ENCODE measurements at places on chromosomes 5 and 9.

DNA sequence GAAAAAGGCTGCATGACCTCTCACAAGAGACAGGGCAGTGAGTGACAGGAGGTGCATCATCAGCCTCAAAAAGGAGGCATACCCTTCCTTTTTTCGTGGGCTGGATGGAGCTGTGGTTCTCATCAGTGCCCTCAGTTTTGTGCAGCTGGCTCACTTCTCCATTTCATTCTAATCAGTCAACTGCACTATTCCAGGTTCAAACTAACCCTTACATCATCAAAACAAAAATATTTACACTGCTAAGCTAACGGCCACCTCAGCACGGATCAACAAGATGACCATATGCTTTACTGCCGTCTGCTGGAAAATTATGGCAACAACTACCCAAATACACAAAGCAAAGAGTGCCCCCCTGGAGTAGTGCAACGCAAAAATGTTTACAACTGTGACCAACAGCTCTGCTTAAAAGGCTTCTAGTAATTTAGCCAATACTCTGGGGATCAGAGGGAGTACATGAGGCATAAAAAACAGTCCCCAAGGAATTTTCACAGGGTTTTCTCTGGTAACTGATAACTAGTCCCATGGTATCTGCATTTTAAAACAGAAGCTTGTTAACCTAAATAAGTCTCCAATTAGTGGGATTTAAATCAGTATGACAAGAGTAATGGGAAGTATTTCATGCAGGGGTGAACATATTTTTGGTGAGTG lies 10.8 kb downstream of the KCNV2 start:
- DNase-seq = no peak

DNA sequence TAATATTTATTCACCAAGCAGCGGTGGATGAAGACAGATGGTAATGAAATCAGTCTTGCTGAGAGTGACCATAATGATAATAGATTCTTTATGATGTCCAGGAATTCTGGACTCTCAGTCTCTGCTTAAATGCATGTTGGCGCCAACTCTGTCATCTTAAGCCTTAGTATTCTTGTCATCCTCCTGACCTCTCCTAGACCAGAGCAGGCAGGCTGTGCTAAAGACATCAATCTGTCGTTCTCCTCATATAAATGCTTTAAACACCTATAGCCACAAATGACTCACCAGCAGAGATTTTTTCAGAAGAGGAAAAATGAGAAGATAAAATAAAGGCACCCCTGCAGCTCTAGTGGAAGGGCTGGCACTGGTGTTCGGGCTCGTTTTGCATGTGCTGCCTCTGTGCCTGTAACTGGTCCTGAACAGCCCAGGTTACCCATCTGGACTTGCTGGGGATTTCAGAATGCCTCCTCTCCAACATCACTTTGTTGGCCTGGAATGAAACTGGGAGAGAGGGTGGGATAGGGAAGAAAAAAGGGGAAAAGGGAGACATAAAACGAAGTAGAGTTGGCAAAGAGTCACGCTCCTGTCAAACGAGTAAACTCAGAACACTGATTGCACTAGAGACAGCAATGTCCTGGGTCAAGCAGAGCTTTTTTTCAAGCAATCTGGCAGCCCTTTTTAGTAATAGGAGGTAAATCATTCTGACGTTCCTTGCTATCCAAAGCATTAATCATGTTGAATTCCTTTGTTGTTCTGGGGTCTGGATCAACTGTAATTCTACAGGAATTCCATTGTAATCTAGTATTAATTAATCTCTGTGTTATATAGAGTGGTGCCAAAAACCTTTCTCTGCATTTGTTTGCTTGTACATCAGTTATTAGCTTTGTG lies 195.5 kb upstream of the CLINT1 start:
- DNase-seq = no peak

DNA sequence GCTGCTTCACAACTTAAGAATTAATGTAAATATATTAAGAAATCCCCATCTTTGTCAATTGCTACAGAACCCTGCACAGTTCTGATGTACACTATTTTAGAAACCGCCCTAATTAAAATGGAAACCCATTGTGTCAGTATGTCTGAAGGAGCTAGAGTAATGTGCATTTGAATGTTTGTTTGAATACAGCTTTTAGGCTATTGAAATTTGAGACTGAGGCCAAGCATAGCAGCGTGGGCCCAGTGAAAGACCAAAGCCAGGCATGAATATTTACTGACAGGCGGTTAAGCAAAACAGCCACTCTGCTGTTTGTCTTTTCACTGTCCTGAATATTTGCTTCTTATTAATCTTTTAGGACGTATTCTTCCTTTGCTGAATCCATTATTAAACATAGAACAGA lies 252.3 kb downstream of the IZUMO3 start:
- DNase-seq = no peak

DNA sequence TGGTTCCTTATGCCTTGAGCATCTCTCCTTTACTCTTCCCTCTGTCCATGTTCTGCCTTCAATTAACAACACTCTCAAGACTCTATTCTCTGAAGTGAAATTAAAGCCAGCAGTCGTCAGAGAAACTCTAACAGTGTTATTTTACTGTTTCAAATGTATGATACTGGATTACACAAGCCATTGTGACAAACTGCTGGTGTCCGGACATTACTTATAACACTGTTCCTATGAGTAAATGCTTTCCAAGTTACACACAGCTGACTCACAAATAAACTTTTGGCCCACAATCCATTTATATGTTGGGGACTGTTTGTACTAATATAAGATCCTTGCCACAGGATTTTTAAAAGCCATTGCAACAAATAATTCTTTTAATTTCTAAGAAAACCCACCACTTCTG lies 63.2 kb upstream of the GHR start:
- no peak for DNase-seq

DNA sequence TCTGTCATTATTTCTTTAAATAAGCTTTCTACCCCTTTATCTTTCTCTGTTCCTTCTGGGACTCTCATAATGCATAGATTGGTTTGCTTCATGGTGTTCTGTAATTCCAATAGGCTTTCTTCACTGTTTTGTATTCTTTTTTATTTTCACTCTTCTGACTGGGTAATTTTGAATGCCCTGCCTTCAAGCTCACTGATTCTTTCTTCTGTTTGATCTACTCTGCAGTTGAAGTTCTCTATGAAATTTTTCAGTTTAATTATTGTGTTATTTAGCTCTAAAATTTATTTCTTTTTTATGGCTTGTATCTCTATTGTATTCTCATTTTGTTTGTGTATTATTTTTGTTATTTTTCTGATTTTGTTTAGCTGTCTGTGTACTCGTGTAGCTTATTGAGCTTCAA lies 89.3 kb upstream of the SLCO4C1 start:
- no peak for DNase-seq

- DNase-seq = no peak
Measured at GRCh38 chr5:67092535-67092934, 104.1 kb downstream of the CD180 start.

GRCh38 chr5:82367930-82368329 lies 89.8 kb upstream of the RPS23 start:
- no peak for DNase-seq

GRCh38 chr5:112549605-112550166 lies 130.6 kb upstream of the EPB41L4A start:
- no peak for DNase-seq

- DNase-seq = no peak
Measured at GRCh38 chr9:14478175-14479162, 164.5 kb upstream of the NFIB start.

GRCh38 chr9:110337727-110338126 lies at the start of gene TXNDC8:
TXNDC8 (minus strand) TSS chr9:110337863.
- no peak for DNase-seq
